ENCODE measurements at places on chromosomes 1 and 21.

DNA sequence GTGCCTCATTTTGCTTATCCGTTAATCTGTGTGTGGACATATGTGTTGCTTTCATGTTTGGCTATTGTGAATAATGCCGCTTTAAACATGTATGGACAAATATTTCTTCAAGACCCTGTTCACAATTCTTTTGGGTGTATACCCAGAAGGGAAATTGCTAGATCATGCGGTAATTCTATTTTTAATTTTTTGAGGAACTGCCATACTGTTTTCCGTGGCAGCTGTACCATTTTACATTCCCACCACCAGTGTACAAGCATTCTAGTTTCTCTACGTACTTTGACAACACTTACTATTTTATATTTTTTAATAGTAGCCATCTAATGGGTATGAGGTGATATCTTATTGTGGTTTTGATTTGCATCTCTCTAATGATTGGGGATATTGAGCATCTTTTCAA, 7.1 kb upstream of the NID1 start:
- no peak for DNase-seq

DNA sequence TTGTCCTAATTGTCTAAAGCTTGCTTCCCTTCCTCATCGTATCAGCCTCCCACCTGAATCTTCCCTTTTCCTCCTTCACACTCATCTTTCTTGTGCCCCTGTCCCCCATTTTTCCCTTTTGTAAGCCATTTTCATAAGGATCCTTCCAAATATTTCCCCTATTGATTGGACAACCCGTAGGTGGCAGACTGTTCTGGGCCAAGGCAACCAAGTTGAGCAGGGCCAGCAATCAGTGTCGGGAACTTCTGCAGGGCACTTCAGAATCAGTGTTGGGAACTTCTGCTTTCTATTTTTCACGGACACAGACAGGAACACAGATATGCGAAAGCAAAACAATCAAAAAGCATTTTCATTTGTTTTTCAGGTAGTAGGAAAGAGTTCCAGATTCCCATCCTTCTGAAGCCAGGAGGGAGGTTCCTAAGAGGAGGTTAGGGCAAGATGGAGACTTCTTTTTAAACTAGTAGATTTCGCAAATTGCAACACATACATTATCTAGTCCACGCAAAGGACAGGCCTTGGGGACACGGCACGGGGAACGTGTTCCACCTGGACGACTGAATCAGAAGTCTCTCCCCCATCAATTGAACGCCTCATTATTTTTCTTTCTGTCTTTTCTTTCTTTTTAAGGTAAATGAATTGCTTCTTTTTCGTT, 691 bp upstream of the MPZL1 start:
- no peak for DNase-seq

GRCh38 chr1:221284028-221284427, 404.8 kb downstream of the HLX start:
- no peak for DNase-seq

DNA sequence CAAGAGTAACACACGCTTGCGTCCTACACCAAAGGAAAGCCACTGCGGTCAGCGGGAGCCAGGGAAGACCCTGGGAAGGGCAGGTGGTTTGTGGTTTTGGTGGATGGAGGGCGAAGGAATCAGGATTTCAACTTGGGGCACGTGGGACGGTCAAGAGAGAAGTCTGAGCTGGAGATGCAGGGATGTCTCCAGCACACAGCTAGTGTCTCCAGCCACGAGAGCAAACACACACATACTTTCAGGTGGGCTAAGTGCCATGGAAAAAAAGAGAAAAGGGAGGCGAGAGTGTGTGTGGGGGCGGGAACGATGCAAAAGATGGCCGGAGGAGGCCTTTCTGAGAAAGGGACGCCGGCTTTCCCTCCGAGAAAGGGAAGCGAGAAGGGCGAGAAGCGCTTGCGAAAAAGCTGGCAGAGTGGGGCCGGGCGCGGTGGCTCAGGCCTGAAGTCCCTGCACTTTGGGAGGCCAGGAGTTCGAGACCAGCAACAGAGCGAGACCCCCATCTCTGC, 1.4 kb upstream of the SRRM1 start:
- peak; percentile 69 for DNase-seq

GRCh38 chr1:167339405-167339804, 118.7 kb downstream of the POU2F1 start:
- DNase-seq = no peak

DNA sequence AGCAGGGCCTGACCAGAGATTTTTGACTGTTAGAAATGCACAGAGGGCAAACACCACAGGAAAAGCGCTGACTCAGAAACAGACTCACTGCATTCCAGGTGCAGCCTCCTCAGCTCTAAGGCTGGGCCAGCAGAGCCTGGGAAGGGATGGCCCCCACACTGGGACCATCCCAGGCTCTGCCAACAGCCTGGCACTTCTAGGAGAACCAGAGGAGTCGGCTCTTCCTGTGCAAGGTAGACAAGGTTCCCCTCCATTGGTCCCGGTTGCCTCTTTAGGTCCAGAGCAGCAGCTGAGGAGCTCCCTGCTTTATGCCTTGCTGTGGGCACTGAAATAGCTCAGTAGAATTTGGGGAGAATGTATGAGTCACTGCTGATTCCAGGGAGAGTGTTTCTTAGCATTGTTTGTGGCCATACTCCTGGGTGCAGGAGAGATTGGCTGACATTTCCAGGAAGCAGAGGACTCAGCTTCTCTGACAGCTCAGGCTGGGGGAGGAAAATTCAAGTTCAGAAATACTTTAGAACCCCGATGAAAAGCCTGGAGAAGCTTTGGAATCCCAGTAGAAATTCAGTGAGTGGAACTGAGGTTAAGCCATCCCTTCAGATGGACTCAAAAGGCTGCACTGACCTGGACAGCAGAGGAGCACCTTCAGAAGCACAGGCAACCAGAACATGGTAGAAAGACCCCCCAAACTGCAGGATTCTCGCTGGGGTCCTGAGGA, 19.7 kb downstream of the PRAMEF1 start:
- DNase-seq = no peak

DNA sequence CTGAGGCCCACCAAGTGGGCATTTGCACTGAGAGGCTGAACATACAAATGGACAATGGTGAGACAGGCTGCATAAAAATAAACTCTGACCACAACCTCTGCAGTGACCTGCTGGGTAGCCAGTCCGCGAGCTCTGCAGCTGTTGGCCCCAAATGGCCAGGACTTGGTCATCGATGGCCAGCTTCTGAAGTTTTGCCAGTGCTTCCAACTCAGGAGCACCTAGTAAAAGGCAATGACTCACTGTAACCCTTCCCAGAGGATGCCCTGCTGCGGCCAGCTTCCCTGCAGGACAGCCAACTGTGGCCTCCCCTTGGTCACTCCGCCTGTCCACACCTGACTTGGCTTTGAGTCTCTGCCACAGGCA, 185.4 kb downstream of the DYRK1A start:
- no peak for DNase-seq

- DNase-seq = no peak
Measured at GRCh38 chr21:25987531-25987930, 183.0 kb downstream of the APP start.

- DNase-seq = no peak
Measured at GRCh38 chr1:190711069-190711468, 233.4 kb upstream of the BRINP3 start.

- no peak for DNase-seq
Measured at GRCh38 chr21:28069450-28069923, 923.2 kb downstream of the LTN1 start.

Data from left forelimb (tissue), 1 donor.